ENCODE measurements at places on chromosomes 7 and 10. TPM values are rescaled to one million over a fixed set of nuclear protein-coding genes. Genes with fewer than 3 reads are reported as not detected.

The CCDC136 gene
- 1.4 TPM for polyA plus RNA-seq

The CPA5 gene
- 0.04 TPM for polyA plus RNA-seq

The SFTPD gene
- polyA plus RNA-seq: 0.79 TPM

The MYL10 gene
- not detected for polyA plus RNA-seq

The TCAF2 gene
- polyA plus RNA-seq: 4.4 TPM

The CFAP70 gene
- 1.2 TPM for polyA plus RNA-seq

The TRIL gene
- polyA plus RNA-seq: 0.55 TPM

The ACBD7 gene
- 0.10 TPM for polyA plus RNA-seq

The GPR15LG gene
- 273 TPM for polyA plus RNA-seq

The ZNRF2 gene
- polyA plus RNA-seq: 7.9 TPM

The FANK1 gene
- polyA plus RNA-seq: 4.3 TPM

The TMEM196 gene
- polyA plus RNA-seq: not detected

The KLF6 gene
- 44.7 TPM for polyA plus RNA-seq

The ABCB1 gene
- 1.7 TPM for polyA plus RNA-seq

The HIPK2 gene
- polyA plus RNA-seq: 4.2 TPM
